ENCODE measurements at places on chromosomes 4 and X.

DNA sequence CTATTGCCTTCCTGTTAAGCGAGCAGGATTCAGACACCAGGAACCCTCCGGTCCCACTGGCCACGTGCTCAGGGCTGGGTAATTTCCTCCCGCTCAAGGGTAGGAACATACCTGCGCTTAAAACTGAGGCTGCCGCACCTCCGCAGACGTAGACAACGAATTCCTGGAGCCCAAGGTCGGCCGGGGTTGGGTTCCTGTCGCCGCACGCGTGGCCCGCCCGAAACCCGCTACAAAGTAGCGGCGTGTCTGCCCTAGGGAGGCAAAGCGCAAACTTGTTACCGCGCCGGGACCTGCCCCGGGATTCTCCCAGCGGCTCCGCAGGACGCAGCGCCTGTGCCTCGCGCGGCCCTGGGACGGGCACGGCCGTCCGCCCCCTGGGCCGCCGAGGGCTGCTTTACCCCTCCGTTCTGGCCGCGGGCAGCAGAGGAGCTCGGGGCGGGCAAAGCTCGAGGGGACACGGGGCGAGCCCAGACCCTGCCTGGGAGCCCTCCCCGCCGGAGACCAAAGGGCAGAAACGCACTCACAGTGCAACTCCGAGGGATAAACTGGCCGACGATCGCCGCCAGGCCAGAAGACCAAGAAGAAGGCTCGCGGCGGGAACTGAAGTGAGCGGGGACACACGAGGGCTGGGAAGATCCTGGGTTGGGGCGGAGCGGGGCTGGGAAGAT, at the start of gene ERVMER34-1:
ERVMER34-1 (minus strand) TSS at position 607 of the 668 bp plus-strand sequence. CDS start 5,905 bp downstream, outside the sequence.
- no peak for DNase-seq

DNA sequence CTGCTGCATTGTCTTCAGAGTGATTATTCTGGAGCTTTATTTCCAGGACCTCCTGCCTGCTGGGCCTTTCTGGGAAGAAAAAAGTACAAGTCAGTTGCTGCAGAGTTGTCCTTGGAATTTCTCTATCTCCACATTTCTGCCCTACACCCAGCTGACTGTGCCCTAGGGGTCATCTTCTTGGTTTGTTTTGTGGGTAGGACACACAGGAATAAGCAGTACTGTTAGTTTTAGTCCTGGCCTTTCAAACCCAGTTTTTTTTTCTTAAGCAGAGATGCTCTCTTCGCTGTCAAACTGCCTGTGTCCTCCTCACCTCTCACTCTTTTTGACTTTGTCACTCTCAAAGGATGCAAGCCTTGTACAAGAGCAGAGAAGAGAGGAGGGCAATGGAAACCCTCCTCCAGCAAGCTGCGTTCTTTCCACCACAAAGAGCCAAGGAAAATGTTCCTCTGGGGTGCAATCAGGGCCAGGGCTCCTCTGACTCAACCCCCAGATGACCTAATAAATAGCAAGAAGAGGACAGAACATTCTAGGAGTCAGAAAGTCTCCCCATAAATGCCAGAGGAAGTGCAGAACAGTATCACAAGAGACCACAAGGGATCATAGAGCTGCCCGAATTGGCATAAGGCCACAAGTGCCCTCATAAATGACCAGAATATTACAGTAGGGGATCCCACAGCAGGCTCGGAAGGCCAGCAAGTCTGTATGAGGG, 186.2 kb downstream of the RCHY1 start:
- DNase-seq = no peak

- DNase-seq = no peak
Measured at GRCh38 chr4:76854858-76855257, 43.1 kb downstream of the SOWAHB start.

DNA sequence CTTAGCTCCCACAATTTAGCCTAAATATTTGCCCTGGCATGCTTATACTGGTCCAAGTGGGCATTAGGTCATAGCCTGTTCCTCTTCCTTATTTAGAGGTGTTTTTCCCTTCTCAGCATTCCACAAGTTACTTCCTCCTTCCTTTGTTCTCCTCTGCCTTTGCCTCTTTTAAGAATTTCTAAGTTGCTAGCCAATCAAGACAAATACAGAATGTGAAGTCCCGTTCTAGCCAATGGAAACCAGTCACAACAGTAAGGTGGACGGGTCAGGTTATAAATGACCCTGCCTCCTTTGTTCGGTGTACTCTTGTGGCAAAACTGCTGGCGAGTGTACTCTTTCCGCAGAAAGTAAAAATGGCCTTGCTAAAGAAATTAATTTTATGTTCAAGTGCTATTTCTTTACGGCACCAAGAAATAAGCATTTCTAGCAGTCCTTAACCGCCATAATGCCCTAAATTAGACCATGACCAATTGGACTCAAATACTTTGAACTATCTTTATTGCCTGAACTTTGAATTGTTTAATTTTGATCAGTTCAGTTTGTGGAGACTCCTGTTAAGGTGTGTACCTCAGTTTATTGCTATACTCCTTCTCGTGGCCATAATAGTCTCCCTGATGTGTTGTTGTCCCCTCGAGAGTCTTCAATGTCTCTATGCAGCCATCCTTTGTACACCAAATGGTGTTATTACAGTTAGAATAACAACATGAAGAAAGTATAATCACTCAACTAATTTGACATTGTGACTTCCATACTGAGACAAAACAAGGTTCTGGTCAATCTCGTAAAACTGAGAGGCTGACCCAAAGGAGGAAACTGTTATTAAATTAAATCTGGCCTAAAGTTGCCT, 1.6 kb upstream of the HADH start:
- no peak for DNase-seq

DNA sequence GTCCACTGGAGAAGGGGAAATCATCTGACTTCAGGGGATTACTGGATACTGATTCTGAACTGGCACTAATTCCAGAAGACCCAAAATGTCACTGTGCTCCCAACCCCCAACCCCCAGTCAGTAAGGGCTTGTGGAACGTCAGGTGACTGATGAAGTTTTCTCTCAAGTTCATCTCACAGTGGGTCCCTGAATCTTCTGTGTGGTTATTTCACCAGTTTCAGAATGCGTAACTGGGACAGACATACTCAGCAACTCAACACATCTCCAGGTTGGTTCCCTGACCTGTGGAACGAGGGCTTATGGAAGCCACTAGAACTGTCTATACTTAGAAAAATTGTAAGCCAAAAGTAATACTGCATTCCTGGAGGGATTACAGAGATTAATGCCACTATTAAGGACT, 45.3 kb downstream of the DDX60L start:
- no peak for DNase-seq

- no peak for DNase-seq
Measured at GRCh38 chr4:103032574-103032973, 13.1 kb upstream of the SLC9B1 start.

DNA sequence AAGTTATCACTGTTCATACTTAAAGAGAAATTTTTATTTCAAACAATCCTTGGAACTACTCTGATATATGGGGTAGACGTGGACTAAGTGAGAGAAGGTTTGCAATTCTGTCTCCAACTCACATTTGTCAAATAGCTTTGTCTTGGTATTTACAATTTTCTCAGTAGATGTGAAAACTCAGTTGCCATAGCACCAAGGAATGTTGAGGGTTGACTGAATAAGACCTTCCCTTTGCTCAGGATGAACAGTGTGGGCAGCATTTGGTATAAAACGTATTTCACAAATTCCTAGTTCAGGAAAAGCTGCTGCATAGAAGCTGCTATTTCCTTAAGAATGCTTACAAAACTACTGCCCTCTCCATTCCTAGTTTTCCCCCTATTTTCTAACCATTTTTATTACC, 399.5 kb downstream of the NKX6-1 start:
- DNase-seq = no peak

DNA sequence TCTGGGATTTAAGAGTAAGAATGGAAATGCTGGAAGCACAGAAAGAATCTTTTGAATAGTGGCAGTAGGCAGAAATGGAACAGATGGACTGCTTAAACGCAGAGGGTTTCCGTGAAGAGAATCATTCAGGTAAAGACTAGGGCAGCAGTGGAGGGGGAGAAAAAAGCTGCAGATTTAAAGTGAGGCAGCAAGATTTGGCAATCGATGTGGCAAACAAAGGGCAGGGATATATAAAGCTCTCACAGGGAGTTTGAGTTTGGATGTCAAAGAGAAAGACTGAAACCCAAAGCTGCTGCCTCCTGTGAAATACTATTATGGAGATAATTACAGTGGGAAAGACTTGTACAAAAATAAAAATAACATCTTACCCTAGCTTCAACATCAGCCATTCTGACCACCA, 384.0 kb downstream of the CENPC start:
- DNase-seq = no peak

DNA sequence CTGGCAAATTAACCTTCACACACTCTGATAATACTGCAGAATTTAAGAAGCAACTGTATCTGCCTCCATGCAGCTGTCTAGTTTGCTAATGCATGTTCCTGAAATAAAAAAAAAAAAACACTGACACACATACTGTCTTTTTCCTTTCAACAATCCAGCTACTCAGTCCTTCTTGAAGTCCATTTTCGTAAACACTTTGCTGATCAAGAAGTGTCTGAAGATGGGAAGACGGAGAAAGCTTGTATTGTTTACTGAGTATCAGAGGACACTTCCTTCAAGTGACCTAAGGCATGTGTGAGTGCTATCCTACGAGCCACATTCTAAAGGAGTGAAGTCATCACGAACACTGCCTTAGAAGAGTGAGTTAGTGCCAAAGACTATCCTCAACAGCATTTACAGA, 82.6 kb downstream of the LUZP4 start:
- no peak for DNase-seq

- DNase-seq = no peak
Measured at GRCh38 chrX:14673764-14674163, 144.4 kb downstream of the GLRA2 start.
